ENCODE measurements at places on chromosomes 5 and 9.

DNA sequence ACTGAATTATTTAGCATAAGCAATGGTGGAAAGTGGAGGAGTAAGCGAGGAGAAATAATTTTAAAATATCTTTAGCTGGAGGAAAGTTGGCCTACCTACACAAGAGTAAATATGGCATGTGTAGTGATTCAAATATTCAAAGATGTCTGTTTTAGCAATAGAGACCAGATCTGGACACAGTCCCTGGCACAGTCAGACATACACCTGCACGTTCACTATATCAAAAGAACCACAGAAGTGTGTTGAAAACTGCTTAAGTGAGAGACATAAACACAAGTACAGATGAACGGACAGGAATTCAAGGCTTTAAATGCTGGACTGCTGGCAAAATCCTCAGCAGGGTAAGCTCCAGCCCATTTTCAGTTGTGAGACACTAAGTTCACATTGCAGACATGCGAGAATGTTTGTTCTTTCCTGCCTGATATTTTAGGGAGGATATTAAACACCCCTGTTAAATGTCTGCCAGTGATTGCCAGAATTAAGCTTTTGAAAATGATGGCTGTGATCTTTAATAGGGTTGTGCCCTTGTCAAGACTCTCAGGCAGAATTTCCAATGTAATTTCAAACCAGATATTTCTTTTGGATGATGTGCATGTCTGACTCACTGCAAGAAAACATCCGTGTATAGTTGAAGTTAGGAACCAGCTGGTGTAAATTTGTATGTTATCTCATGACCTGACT, 810.6 kb downstream of the TLE4 start:
- no peak for DNase-seq

DNA sequence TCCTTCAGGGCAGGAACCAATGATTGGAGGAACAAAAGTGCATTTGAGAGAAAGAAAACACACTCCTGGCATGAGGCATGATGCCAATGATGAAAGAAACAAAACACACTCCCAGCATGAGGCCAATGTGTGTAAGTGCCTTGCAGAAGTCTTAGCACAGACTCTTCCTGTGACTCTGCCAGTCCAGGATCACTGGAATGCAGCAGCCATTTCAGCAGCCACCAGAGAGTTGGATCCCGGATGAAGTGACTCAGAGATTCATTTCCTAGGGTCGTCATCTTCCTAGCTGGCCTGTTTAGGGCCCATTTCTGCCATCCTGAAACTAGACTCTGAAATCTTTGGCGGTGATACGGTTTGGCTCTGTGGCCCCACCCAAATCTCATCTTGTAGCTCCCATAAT, 212.5 kb downstream of the CFAP90 start:
- DNase-seq, result no peak

DNA sequence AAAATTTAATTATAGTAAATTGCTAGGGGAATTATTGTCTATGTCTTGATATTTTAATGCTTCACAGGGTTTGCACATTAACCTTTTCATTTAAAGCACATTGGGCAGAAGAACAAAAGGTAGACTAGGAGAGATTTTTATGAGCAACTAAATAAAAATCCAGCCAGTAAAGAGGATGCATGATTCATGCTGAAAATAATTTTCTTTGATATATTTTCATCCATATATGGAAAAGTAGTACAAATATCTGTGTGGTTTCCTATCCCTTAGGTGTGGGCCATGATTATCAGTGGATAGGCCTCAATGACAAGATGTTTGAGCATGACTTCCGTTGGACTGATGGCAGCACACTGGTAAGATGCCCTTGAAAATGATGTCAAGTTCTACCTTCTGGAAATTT, 83.1 kb downstream of the VCAN start:
- no peak for DNase-seq

DNA sequence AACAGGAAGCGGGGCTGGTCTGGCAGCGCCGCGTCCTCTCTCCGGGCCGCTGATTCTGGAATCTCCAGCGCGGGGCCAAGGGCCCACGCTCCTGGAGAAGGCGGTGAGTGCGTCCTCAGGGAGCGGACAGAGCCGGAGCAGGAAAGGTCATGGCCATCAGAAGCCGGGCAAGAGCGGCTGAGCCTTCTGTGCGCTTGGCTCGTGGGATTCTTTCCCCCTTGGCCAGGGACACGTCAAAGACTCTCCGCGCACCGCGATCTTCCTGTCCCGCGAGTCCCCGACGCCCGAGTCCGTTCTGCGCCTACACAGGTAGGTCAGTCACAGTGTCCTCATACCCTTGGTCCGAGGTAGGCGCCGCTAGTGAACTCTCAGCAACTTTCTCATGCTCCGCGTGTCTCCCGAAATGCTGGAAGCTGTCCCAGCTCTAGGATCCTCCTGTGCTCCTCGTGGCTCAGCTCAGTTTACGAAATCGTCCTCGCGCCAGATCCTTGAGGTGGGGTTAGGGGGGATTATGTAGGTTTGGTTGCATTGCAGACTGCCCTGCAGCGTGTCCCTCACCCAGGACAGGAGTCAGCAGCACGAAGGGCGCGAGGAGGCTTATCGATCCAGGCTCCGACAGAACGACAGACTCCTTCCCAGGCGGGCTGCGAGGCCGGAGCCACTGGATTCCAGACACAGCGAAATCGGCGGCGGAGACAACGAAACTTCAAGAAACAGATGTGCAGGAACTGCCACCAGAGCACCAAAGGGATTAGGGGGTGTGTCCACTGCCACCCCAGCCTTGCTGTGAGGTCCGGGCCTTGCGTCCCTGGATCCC, 8.7 kb downstream of the LHX6 start:
- DNase-seq, result no peak

GRCh38 chr5:176535101-176535663, 2.0 kb downstream of the RNF44 start:
- DNase-seq, result no peak
